Effector CD4-positive, alpha-beta T cell (primary cell): ENCODE measurements at places on chromosomes 13 and 19.

DNA sequence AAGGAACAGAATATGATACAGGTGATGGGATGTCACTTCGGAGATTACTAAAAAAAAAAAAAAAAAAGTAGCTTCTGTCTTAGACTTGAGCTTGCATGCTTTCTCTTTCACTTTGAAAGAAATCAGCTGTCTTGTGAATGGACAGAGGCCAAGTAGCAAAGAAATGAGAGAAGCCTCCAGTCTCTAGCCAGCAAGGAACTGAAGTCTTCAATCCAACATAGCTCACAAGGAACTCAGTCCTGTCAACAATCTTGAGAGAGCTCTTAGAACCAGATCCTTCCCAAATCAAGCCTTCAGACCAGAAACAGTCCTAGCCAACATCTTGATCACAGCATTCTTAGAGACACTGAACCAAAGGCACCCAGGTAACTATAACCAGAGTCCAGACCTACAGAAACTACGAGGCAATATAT lies 7.7 kb downstream of the N4BP2L2 start:
- DNase-seq: no peak

GRCh38 chr13:44801990-44802389 lies 187.3 kb downstream of the NUFIP1 start:
- DNase-seq: no peak

GRCh38 chr19:38155453-38155852 lies 68.6 kb downstream of the DPF1 start:
- DNase-seq: no peak

- no peak for DNase-seq
Observed at GRCh38 chr19:56690670-56691069, 19.1 kb upstream of the ZNF835 start.

- DNase-seq: peak; percentile 9
Observed at GRCh38 chr13:43905435-43906031, 25.8 kb downstream of the LACC1 start.

GRCh38 chr19:6519289-6519688 lies 11.5 kb upstream of the TNFSF9 start:
- DNase-seq: no peak

DNA sequence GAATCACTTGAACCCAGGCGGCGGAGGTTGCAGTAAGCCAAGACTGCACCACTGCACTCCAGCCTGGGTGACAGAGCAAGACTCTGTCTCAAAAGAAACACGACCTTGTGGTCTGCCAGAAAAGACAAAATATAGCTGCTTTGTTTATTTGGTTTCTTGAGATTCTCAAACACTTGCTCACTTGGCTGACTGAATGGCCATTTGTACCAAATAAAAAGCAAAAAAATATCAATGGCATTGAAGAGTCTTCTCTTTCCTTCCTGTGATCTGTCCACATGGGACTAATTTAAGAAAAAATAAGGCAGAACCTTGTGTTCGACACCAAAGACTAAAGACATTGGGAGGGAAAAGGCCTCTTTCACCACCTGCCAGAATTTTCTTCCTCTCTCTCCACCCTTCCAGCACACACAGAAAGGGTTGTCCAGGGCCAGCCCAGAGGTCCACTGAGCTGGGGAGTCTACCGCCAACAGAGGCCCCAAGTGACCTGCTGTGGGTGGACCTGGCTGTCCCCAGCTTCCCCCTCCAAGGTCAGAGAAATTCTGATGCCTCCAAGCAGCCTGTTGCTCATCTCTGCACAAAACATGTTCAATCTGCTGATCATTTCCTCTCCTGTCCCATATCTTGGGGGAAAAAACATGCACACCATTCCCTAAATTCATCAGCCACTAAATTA lies 5.9 kb downstream of the BRME1 start:
- DNase-seq: no peak

DNA sequence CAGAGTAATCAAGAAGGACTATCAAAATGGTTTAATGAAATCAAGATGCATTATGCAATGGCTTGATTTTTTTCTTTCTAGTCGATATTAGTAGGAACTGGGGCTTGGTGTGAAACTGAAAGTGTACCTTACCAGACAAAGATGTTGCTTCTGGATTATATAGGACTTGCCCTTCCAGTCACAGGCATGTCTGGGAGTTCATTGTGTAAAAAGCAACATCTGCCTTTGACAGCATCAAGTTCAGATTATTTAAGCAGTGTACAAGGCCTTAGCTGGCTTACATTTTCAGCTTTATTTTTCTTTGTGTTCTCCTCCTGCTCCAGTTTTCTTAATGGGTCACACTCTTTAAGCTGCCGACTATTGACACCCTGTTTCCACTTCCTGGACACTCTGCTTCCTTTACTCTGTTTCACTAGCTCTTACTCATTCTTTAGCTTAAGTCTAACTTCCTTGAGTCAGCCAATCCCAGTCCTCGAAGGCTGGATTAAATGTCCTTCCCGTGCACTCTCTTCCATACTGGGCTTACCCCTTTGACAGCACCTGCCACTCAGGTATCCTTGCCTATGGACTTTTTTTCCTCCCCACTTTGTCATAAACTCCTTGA lies 29.4 kb upstream of the OLFM4 start:
- DNase-seq: no peak

DNA sequence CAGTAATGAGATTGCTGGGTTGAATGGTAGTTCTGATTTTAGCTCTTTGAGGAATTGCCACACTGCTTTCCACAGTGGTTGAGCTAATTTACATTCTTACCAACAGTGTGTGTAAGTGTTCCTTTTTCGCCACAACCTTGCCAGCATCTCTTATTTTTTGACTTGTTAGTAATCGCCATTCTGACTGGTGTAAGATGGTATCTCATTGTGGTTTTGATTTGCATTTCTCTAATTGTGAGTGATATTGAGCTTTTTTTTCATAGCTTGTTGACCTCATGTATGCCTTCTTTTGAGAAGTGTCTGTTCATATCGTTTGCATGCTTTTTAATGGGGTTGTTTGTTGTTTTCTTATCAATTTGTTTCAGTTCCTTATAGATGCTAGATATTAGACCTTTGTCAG lies 245.0 kb downstream of the MTUS2 start:
- DNase-seq: no peak

GRCh38 chr13:59562924-59563323 lies 600.8 kb downstream of the DIAPH3 start:
- DNase-seq: no peak

GRCh38 chr13:46197299-46198048 lies 14.3 kb upstream of the LRRC63 start:
- no peak for DNase-seq
